ENCODE measurements at places on chromosomes 13 and 19.
A peak's percentile ranks its signal among the peaks of the same experiment; 100 is the strongest.

GRCh38 chr13:30364133-30364532 lies 56.8 kb upstream of the KATNAL1 start:
- DNase-seq, result no peak

DNA sequence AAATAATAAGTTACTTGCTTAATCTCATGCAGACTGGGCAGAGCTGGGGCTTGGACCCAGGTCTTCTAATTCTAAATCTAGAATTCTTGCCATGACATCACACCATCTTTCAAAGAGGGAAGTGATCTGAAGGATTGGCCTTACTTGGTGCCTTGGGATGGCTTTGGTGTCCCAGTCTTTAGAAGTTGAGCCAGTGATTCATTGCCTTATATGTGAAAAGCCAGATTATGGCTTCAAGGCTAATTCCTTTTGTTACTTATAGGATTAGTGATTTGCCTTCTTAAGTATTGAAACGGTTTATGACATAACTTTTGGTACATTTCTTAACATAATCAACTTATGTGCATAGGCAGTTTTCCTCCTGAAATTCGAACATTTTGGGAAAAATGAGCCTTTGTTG lies 14.9 kb downstream of the COG3 start:
- DNase-seq, result no peak

- DNase-seq, result no peak
Measured at GRCh38 chr19:10402441-10403038, 802 bp downstream of the CDC37 start.

GRCh38 chr13:66212511-66212910 lies 1017.6 kb downstream of the PCDH9 start:
- no peak for DNase-seq

- no peak for DNase-seq
Measured at GRCh38 chr13:113117335-113117872, 5.2 kb upstream of the F10 start.

GRCh38 chr13:74533226-74533625 lies 399.0 kb upstream of the KLF12 start:
- DNase-seq, result no peak

GRCh38 chr19:55013596-55013995 lies 24.5 kb downstream of the GP6 start:
- no peak for DNase-seq

DNA sequence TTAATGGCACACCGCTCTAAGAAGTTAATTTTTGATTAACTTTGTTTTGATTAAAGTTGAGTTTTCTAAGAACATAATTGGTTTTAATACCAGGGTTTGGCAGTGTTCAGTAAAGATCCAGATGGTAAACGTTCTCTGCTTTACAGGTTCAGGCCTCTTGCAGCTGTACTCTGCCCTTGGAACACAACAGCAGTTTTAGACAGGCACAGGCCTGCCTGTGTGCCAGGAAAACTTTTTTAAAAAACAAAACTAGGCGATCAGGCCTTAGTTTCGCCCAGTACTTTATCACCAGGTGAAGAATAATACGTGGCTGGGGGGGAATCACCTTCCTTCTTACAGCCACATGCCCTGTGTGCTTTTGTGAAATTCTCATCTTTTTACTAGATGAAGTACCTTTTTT lies 38.0 kb upstream of the TEX29 start:
- no peak for DNase-seq

- DNase-seq, result no peak
Measured at GRCh38 chr13:95535243-95535642, 17.3 kb upstream of the CLDN10 start.

GRCh38 chr13:51588406-51588949 lies 4.2 kb downstream of the WDFY2 start:
- DNase-seq, result no peak

DNA sequence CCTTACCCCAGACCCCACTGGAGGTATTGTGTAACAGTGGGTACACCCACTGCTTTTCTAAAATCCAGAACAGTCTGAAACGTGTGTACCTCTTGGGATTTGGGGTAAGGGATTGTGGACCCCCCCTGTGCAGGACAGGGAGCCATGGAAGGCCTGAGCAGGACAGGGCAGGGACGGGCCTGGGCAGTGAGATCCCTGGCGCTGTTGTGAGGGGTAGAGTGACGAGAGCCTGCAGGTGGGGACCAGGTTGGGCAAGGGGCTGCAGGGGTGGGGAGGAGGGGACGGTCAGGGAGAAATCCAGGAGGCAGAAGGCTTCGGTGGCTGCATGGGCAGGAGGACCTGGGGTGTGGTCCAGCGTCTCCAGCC lies 28.6 kb downstream of the CNFN start:
- no peak for DNase-seq

DNA sequence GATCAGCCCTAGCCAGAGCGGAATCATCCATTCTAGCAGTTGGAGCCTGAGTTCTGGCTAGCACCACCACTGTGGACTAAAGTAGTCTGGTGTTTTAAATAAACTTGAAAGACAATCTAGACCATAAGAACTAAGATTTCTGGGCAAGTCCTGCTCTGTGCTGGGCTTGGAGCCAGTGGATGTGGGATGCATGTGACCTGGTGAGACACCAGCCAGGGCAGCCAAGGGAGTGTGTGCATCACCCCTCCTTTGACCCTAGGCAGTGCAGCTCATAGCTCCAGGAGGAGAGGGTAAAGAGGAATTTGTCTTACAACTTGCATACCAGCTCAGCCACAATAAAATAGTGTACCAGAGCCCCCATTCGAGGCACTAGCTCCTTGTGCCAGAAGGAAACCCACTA lies 21.0 kb downstream of the ITGBL1 start:
- no peak for DNase-seq

DNA sequence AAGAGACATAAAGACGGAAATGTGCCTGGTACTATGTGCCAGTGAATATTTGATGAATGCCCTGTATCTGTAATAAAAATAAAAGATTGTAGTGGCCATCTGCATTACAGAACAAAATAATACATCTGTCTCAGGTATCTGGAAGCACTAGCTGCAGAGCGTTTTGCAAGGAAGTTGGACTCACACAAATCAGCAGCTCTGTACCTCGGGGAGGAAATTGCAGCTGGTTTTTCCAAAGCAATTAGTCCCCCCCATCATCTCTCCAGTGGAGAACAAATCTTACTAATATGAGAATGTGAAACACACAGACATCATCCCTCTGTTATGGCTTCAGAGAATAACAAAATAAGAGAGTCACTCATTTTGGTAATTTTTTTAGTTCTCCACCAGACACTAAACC lies 245.3 kb downstream of the ITGBL1 start:
- no peak for DNase-seq

DNA sequence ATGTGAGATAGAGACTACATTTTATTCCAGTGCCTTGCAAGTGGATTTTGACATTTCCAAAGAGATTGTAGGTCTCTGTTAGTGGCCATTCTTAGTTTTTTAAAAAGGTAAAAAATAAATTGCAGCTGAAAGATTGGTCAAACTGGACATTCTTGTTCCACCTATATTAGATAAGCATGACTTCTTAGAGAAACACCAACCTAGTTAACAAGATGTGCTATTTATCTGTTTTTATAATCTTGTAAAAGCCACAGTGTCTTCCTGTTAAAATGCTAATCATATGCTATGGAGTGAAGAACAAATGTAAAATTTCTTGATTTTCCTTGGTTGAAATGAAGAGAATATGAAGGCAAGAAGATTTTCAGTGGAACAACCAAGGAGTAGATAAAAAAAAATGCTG lies 33.4 kb upstream of the GPR183 start:
- no peak for DNase-seq

- DNase-seq, result no peak
Measured at GRCh38 chr19:17861542-17862402, 2.1 kb downstream of the RPL18A start.

DNA sequence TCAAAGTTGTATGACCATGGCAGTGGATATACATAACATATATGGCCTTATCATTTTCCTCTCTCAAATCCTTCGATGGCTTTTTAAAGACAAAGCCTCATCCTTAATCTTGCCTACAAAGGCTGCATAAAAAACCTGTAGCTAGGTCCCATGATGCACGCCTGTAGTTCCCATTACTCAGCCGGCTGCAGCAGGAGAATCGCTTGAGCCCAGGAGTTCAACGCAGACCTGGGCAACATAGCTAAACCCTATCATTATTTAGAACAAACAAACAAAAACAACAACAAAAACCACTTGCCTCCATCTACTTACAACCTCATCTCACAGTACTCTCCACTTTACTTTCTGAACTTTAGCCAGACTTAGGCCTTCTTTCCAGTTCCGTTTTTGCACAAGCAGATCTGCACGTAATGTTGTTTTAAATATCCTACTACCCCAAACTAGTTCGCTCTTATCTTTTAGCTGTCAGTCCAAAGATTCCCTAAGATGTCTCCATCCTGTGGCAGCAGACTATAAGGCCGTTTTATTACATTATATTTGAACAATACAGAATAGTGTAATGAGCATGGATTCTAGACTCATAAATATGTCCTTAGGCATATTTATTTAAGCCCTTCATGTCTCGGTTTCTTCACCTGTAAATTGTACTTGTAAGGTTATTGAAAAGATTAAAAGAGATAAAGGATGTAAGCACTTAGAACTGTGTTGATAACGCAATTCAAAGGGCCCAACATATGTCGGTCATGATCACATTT lies 969 bp upstream of the POMP start:
- DNase-seq, result no peak

DNA sequence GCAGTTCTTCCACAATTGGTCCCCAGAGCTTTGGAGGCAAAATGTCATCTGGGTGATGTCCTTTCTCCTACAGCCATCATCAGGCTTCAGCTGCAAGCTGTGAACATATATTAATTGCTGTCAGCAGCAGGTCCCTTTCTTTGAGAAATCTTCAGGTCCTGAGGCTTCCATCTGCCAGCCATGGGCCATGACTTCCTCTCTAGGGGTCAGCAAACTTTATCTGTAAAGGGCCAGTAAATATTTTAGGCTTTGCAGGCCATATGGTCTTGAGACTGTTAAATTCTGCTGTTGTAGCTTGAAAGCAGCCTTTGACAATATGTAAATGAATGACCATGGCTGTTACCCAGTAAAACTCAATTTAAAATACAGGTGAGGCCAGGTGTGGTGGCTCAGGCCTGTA lies 27.1 kb downstream of the SERP2 start:
- no peak for DNase-seq

DNA sequence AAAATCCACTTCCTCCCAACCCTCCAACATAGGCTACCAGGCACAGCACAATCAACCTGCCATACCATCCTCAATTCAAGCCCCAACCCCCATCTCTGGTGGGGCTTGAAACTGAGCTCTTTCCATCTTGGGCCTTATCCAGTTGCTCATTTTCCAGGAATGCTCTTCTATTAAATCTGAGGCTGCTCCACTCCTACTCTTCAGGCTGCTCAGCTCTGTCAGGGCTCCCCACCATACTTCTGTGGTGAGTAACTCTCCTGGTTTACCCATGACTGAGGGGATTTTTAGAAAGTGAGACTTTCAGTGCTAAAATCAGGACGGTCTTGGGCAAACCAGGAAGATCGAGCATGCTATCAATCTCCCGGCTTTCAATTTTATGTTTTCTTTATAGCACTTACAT lies 512.8 kb downstream of the LMO7 start:
- no peak for DNase-seq

- no peak for DNase-seq
Measured at GRCh38 chr13:76048675-76049375, 412.7 kb downstream of the LMO7 start.

DNA sequence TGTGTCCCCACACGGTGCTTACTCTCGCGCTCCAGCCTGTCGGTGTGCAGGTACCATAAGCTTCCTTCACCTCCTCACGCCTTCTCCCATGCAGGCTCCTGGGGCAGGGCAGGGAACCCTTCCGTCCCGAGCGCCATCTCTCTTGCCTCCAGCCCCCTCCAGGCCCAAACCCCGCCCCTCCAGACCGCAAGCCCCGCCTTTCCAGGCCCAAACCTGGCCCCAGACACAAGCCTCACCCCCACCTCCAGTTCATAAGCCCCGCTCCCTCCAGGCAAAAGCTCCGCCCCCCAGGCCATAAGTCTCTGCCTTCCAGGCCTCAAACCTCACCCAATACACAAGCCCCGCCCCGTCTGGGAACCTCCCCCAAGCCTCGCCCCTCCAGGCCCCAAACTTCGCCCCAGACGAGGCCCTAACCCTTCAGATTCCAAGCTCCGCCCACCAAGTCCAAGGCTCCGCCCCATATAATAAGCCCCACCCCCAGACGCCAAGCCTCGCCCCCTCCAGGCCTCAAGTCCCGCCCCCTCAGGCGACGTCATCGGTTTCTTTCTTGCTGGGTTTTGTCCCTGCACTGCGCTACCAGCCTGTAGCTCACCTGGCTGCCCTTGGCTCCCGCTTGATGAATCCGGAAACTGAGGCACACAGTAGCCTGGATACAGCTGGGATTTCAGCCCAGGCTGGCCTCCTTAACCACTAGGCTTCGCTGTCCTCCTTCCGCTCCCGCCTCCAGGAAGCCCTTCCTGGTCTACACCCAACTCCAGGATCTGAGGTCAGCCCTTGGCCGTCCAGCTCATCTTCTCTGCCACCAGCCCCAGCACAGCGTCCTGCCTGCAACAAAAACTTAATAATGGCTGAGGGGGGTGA lies 16.1 kb downstream of the MKNK2 start:
- DNase-seq, result peak; percentile 50

DNA sequence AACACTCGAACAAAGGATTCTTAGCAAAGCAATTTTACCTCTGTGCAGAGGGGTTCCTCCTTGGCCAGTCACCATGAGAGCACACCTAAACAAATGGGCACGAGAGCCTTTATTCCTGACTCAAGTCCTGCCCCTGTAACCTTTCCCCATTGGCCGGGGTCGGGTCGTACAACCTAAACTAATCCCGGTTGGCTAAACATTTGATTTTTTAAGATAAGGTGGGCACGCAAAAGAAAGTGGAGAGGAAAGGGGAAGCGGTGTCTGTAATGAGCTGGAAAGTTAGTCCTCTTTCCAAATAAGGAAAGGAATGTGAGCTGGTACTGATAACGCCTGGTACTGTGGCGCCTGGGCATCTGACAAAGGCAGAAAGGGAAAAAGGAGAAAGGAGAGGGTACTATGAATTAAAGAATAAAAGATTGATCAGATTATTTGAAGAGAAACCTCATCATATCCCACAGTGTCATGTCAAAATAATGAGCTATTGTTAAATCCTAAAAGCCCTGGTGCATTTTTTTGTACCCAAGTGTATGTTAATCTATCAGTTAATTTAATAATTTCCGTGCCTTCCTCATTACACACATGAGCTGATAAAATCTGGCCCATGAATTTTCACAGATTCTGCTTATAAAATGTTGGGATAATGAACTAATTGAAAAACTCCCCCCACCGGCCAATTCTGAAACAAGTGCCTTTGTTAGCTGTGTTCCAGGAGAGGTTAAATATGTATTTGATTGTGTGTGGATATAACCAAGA lies 335.7 kb downstream of the RFC3 start:
- DNase-seq, result no peak

DNA sequence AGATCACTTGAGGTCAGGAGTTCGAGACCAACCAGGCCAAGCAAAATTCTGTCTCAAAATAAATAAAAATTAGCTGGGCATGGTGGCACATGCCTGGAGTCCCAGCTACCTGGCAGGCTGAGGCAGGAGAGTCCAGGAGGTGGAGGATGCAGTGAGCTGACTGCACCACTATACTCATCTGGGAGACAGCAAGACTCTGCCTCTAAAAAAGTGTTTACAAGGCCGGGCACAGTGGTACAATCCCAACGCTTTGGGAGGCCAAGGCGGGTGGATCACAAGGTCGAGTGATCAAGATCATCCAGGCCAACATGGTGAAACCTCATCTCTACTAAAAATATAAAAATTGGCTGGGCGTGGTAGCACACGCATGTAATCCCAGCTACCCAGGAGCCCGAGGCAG lies 4.2 kb upstream of the DAPK3 start:
- DNase-seq, result no peak
